ENCODE measurements at places on chromosomes 5 and 9.

GRCh38 chr5:116898917-116899316, 324.3 kb upstream of the SEMA6A start:
- DNase-seq: no peak

- DNase-seq: peak; percentile 13
Measured at GRCh38 chr9:121298689-121299466, 30.9 kb downstream of the GSN start.

DNA sequence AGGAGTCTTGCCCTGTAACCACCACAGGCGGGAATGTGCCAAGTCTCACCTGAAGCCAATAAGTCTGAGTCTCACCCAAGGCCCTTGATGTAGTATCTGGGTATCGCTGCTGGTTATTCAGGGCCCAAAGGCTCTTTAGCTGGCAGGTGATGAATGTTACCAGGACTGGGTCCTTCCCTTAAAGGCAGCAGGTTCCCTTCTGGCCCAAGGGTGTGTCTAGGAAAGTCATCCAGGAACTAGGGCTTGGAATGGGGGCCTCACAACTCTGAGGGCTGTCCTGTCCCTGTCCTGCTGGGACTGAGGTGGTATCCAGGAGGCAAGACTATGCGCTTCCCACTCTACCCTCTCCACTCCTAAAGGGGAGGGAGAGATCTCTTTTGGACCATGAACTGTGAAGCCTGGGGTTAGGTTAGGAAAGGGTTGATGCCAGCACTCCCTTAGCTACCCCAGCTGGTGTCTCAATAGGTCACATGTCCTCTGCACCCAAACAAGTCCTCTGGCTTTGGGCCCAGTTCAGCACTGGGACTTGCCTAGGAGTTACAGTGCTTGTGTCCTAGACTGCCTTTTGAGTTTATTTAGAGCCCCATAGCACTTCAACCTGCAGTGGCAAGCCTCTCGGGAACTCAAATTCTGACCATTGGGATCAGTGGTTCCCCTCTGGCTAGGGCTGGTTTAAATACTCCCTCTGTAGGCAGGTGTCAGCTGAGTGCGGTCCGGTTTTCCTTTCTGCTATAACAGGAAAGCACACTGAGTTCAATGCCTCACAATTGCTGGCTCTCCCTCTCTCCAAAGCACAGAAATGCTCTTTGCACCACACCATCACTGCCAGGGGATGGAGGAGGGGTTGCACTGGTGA, 22.5 kb upstream of the RANBP3L start:
- DNase-seq: no peak

- DNase-seq: no peak
Measured at GRCh38 chr9:18666348-18666747, 192.4 kb downstream of the ADAMTSL1 start.

- DNase-seq: no peak
Measured at GRCh38 chr5:107551088-107551487, 119.6 kb downstream of the EFNA5 start.

GRCh38 chr5:178474562-178475184, 115.5 kb downstream of the COL23A1 start:
- DNase-seq: no peak

- no peak for DNase-seq
Measured at GRCh38 chr5:84585218-84585617, 200.5 kb upstream of the EDIL3 start.

DNA sequence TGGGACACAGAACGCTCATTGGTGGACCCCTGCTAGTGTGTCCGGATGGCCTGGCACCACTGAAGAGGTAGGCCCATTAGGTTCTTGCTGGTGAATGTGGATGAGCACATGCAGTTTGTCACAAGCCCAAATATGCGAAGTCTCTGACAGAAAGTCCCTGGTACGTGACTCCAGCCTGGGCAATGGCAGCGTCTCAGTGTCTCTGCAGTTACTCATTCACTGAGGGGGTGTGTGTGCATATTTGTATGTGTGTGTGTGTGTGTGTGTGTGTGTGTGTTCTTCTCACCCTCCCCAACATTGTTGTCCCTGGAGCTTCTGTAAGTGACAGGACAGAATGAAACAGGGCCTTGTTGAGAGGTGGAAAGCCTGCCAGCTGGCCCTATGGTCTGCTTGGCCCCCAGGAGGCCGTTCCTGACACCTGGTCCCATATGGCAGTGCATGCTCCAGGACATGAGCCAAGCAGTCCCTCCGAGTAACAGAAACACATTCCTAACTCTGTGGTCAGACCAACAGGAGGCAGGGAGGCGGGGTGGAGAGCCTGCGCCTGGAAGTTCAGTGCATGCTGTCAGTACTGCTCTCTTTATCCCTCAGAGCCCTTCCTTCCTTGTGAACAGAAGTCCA, 169.9 kb downstream of the SLC28A3 start:
- no peak for DNase-seq

DNA sequence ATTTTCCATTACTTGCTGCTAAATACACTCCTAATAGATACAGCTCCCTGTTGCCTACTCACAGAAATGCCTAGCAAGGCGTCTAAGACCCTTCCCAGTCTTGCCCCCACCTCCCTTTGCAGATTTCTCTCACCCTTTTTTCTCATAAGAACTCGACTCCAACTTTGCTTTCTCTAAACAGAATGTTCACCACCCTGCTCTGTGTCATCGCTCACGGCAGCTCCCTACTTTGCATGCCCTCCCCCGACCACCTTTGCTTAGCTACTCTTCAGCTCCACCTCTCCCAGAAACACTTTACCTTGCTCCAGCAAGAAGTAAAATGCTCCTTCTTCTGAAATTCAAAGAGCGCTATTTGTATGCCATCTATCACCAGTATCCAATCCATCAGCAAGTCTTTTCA, 15.2 kb upstream of the PPP1R2B start:
- no peak for DNase-seq

- DNase-seq: no peak
Measured at GRCh38 chr5:179613460-179614071, 9.9 kb downstream of the HNRNPH1 start.

DNA sequence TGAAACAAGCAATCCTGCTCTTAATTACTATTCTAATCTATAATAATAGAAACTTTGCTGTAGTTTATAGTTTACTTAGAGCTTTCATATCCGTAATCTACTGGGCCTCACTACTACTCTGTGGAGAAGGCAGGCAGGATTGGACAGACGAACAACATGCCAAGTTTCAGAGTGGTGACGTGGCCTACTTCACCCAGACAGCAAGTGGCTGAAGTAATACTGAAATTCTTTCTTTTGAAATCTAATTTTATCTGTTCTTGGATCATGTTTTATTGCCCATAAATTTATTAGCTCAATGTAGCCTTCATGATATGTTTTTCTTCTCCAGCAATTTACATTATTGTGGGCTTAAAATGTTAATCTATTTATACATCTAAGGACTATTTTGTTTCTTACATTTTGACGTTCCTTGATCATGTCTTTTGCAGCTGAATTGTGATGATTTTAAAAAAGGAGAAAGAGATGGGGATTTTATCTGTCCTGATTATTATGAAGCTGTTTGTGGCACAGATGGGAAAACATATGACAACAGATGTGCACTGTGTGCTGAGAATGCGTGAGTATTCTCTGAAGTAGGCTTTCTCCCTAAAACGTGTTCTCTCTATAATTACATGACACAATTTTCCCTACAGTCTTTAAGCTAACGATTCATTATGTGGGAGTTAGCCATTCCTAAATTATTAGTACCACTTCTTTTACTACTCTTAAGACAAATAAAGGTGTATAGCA, 22.4 kb downstream of the SPINK5 start:
- DNase-seq: no peak

DNA sequence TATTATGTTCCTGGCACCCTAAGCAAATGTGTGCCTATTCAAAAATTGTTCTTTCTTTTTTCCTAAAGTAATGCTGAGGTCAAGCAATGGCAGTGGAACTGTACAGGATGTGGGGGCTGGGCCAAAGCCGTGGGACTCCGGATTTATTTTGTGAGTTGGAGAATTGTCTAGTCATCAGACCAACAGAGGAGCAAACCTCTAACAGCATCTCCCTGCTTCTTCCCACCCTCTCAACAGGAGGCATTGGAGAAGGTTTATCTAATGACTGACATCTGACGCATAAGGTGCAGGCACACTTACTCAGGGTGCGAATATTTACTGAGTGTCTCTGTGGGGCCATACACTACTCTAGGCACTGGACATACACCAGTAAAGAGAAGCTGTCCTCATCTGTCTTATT, 38.6 kb downstream of the MARCHF11 start:
- DNase-seq: no peak

GRCh38 chr5:83636156-83636555, 84.5 kb downstream of the HAPLN1 start:
- no peak for DNase-seq

GRCh38 chr5:158275511-158275910, 416.6 kb upstream of the CLINT1 start:
- no peak for DNase-seq

DNA sequence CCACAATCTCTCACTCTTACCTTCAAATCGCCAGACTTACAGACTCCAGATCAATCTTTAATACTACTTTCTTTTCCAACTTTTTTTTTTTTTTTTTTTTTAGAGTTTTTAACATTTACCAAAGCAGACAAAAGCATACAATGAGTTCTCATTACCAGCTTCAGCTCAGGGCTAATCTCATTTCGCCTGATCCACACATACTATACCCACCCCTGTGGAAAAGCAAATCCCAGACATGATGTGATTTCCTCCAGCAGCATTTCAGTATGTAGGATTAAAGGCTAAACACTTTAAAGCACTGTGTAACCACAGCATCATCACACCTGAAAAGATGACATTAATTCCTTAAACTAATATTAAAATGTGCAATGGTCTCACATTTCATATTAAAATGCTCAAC, 138.8 kb upstream of the RETREG1 start:
- DNase-seq: no peak

GRCh38 chr5:141654298-141654697, 3.1 kb upstream of the FCHSD1 start:
- DNase-seq: no peak

GRCh38 chr5:14256756-14257393, 113.7 kb downstream of the TRIO start:
- DNase-seq: no peak

DNA sequence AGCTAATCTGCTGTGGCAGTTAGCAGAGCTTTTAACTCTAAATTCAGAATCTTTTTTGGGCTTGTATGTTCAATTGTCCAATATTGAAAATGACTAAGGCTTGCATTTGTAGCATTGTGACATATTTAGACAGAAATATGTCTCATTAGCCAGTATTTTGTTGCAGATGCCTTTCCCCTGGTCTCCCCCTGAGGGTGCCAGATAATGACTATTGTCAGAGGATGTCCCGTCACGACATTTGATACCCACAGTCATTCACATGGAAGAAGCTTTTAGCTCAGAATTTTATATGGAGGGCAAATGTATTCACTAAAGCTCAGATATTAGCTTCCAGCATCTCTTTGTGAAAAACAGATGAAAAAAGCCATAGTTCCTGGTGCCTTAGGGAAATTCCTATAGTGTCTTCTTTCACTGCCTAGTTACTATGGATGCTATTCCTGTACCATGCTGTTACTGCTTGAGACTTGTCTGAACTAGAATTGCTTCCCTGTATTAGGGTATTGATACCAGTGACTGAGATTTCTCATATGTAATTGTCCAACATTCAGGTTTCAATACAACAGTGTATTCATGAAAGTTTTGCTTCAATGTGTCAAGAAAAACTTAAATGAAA, 96.2 kb downstream of the CCDC192 start:
- no peak for DNase-seq

- no peak for DNase-seq
Measured at GRCh38 chr9:135144581-135145170, 57.2 kb downstream of the OLFM1 start.

DNA sequence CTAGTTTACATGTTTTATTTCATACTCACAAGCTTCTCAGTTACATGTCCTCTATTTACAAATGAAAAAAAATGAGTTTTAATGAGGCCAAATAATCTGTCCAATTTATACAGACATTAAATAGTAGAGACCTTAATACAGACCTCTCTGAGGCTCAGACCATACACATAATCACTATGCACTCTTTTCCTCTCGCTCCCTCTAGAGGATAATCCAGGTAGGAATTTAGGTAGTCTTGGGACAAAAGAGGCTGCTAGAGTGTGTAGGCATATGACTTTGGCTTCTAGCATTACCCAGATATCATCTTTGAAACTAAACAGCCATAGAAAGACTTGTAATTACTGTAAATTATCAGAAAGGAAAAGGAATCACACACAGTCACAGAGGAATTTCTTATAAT, 444.7 kb downstream of the HINT1 start:
- DNase-seq: no peak

- no peak for DNase-seq
Measured at GRCh38 chr9:119218293-119218692, 150.9 kb downstream of the BRINP1 start.

DNA sequence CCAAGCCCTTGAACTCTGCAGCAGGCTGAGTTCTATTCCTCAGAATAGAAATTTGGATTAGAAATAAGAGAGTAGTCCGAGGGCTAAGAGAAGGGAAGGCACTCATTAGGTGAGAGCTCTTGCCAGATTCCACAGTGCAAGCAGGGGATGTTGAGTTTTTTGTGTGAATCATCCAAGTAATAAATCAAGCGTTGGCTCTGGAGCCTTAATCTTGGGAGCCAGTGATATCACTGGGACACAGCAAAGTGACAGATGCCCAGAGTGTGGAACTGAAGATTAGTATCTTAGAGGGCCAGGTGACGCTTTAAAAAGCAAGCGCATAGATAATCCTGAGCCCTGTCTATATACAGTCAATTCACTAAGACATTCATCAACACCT, 60.3 kb downstream of the FOXD1 start:
- peak; percentile 19 for DNase-seq

- DNase-seq: no peak
Measured at GRCh38 chr5:60690326-60690725, 9.6 kb downstream of the DEPDC1B start.

DNA sequence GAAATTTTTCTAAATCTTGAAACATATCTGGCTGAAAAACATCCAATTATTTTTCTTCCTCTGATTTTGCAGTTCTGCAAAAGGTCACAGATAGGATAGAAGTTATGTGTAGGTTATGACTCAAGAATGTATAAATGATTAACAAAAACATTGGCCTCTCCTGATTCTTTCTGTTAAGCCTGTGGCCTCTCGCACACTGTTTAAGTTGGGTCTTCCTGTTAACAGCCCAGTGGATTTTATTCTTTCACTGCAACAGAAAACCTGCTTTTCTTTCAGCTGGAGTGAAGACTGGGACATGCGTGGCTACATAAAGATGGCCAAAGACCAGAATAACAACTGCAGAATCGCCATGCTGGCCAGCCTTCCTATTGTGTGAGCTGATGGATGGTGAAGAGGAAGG, 17.1 kb upstream of the SPATA31E1 start:
- no peak for DNase-seq
